Right atrium auricular region (tissue), 2 donors: ENCODE measurements at places on chromosomes 3 and 15.
A peak's percentile ranks its signal among the peaks of the same experiment; 100 is the strongest.

DNA sequence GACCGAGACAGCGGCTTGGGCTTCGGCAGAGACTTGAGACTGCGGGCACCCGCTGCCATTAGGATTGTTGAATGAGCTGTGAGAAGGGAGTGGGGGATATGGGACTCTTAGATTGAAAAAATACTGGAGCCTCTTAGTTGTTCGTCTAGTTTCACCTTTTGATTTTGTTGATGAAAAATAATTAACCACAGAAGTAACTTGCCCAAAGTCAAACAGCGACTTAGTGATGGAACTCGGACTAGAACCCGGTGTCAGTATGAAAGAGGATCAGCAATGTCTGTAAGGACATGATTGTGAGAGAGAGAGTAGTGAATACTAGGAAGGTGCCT lies 510 bp upstream of the GOLGB1 start:
- no peak for DNase-seq

GRCh38 chr15:65392368-65392767 lies 14.6 kb upstream of the IGDCC3 start:
- no peak for DNase-seq

DNA sequence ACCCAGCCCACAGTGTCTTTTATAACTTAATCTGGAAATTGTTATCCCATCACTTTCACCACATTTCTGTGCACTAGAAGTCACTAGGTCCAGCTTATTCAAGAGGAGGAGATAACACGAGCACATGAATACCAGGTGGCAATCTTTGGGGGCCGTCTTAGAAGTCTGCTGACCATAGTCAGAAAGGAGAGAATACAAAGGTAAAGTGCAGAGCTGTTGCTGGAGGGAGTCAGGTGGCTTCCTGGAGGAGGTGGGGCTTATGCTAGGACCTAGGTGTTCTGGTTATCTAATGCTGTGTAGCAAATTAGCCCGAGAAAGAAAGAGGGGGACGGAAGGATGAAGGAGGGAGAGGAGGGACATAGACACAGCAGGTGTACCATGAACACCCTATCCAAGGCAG lies 46.5 kb downstream of the SLC6A20 start:
- DNase-seq, result no peak

DNA sequence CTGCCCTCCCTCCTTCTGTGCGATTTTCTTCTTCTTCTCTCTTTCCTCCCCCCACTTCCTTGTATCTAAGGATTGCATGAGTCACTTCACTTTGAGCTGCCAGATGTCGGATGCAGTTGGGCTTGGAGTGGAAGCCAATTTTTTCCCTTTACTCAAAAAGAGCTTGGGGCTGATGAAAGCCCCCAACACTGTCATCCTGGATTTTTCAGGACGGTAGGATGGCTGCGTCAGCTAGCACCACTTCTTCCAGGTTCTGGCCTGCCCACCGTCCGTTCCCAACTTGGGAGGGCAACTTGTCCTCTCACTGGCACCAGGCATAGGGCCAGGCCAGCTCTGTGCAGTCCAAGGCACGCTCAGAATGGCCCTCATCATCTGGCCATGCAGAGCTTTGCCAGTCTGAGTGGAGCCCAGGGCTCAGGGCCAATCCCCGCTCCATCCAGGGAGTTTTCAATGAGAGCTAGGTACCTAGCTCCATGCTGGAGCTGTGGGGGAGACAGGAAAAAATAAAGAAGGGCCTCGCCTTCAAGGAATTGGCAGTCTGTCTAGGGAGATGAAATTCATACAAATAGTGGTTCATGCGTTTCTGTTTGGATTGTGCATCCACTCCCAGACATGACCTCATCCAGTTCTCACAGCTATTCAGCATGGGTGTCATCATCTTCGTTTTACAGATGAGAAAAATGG lies 47.7 kb upstream of the INSYN1 start:
- DNase-seq, result peak; percentile 63

GRCh38 chr3:108035751-108036150 lies 55.1 kb downstream of the CD47 start:
- no peak for DNase-seq

DNA sequence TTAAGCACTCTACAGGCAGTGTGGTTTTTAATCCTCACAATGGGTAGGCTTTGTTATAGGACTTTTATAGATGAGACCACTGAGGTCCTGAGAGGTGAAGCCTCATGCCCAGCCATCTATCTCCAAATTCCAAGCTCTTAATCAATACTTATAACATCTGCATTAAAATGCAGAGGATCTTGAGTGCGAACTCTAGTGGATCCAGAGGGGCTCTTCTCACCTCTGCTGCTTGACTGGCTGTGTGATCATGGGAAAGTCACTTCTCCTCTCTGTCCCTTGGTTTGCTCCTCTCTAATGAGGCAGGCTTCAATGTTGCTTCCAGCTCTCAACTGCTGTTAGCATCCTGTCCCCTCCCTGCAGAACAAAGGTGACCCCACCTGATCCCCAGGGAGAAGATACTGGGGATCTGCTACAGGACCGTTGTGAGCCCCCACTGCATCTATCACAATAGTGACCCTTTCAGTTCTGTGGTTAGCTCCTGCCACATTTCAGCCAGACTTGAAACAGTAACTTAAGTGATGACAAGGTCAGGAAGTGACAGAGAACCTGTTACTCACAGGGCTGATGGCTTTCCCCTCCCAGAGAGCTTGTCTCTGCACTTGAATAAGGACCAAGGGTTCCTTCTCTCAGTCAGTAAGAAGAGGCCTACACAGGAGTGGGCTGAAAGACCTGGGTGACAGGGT lies 1.3 kb downstream of the SLC27A2 start:
- DNase-seq, result no peak

- no peak for DNase-seq
Observed at GRCh38 chr3:178966299-178967176, 105.1 kb downstream of the ZMAT3 start.

DNA sequence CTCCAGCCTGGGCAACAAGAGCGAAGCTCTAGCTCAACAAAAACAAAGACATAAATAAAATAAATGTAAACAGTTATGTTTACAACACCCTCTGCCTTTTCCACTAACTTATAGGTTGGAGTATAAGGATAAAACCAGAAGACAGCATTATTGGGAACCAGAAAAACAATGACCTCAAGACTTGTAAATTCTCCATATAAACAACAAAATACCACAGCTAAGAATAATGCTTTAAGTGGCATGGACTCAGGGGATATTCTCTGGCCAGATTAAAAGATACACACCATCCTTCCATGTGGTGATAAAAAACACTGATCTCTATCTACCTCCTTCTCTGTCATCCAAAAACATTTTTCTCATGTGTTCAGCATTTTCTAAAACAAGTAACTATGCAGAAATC lies 500.6 kb downstream of the MAGI1 start:
- no peak for DNase-seq

DNA sequence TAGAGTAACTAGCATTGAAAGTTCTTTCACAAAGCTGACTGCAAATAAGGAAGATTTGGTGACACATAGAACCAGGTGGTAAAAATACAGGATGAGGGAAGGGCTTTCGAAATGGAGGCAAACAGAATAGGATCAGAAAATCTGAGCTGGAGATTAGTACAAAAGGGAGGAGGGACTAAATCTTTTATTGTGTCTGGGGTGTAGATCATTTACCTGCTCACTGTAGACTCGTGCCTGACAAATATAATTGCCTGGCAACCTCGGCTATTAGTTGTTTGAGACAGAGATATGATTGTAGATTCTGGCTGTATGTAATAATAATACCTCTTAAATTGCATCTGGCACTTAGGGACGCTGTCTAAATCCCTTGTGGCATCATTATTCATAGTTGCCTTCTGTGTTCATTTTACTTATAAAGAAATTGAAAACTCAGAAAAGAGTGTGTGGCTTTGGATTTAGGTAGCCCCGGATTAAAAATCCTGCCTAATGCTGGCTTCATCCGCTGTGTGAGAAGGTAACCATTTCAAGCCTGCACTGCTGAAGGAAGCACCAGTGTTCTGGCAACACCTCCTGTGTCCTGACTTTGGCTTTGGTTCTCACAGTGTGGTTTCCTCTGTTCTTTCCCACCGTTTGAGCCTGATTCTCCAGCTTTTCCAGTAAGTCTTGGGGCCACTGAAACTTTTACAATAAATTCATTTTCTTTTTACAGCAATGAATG lies 25.0 kb upstream of the GPR160 start:
- DNase-seq, result no peak

- DNase-seq, result no peak
Observed at GRCh38 chr15:91021516-91022074, 799 bp downstream of the VPS33B start.

DNA sequence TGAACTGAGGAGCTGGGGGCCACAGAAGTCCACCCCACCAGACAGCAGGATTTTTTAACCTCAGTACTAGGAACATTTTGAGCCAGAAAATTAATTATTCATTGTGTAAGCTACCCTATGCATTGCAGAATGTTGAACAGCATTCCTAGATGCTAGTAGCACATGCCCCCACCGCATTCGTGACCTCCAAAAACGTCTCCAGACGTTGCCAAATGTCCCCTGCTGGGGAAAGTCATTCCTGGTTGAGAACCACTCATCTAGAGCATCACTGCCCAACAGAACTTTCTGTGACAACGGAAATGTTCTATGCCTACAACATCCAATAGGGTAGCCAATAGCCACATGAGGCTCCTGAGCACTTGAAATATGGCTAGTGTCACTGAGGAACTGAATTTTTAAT lies 333.5 kb downstream of the FOXP1 start:
- no peak for DNase-seq

DNA sequence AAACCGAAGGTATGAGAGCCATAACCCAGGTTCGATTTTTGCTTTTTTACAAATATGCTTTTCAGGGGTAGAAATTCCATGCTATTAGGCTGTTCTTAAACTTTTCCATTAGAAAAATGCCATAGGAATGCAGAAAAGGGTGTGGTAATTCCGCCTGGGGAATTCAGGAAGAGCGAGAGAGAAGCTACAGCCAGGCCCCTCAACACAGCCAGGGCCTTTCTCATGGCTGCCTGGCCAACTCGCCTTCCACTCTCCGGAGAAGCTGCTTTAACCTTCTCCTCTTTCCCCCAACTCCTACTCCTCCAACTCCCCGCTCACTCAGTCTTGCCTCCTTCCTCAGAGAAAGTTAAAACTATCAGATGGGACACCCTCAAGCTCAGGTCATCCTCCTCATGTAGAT lies 9.1 kb upstream of the TICRR start:
- no peak for DNase-seq

DNA sequence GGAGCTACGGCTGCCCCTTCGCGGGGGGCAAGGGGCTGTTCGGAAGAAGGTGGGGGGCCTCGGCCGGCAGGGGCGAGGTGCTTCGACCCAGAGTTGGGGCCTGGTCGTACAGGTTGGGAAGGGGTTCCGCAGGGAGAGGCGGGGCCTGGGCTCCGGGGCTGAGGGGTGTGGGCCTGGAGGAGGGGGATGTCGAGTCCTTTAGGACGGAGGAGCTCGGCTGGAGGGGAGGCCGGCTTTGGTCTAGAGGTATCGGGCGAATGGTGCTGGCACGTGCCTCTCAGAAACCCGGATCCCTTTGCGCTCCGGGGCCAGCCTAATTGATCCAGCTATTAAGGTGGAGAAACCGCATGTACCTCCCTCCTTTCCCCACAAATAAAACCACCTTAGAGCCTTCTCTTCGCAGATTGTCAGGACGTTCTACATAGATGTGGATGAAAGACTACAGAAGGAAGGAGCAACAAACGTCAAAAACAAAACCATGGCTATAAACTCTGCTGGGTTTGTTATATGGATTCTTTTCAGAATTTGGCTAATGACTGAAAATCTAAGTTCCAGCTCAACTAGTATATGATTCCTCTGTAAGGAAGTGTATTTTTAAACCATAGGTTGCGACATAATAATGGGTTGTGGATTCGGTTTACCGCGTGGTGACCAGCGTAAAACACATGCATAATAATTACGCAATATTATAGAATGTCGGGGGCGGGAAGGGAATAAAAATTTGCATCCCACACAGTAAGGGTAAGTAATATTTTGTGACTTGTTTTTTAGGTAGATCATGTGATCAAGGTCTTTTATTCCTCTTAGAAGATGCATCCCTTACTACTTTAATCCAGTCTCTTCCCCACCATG lies 644 bp upstream of the NGLY1 start:
- DNase-seq, result no peak

- no peak for DNase-seq
Observed at GRCh38 chr3:120424976-120425570, 25.7 kb downstream of the FSTL1 start.

DNA sequence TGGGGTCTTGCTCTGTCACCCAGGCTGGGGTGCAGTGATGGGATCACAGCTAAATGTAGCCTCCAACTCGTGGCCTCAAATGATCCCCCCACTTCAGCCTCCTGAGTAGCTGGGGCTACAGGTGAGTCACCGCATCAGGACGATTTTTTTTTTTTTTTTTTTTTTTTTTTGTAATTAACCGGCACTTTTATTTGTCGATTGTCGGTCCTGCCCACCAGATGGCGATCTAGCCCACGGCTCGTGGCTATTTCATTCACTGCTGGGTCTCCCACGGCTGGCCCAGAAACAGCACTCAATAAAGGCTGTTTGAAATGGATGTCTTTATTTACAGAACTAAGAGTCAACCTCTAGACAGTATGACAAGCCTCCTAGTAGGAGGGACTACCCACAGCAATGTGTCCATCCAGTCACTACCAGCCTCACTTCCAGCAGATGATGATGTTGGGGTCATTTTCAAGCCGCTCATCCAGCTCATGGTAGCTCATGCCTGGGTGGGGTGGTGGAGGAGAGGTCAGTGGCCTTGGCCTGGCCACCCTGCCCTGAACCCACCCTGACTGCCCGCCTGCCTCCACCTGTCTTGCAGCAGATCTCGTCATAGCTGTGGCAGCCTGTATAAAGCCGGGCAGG lies 1.8 kb upstream of the ZMYND10 start:
- peak; percentile 72 for DNase-seq

DNA sequence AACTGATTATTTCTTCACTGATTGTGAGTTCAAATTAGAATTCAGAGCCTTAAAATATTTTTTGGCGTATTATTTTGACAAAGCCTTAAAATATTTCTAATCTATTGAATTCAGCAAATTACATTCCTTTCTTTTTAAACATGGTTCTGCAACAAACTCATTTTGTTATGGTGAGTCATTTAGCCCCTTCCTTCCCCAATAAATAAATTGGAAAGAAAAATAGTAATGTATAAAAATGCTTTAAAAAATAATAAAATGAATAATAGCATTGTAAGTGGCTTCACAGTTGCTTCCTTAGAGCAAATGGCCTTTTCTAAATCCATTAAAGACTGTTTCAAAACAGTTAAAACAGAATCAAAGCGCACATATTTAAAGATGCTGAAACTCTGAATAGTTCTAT lies 12.1 kb downstream of the CSNK1G1 start:
- DNase-seq, result no peak

GRCh38 chr3:172635588-172635987 lies 75.3 kb downstream of the NCEH1 start:
- no peak for DNase-seq

- no peak for DNase-seq
Observed at GRCh38 chr3:25235031-25235430, 193.0 kb upstream of the RARB start.

DNA sequence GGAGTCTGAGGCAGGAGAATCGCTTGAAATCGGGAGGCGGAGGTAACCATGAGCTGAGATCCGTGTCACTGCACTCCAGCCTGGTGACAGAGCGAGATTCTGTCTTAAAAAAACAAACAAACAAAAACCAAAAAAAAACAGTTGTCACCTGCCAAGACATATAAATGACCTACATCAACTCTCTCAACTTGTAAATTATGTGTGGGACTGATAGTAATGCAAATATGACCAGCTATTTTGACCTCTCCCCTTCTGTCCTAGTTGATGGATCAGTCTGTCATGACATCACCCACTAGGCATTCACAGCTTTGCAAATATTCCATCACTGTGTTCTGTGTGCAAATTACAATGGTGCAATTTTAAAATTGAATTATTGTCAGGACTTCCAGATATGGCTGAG lies 175.4 kb downstream of the EBLN2 start:
- no peak for DNase-seq
